ENCODE measurements at places on chromosomes 4 and X.

DNA sequence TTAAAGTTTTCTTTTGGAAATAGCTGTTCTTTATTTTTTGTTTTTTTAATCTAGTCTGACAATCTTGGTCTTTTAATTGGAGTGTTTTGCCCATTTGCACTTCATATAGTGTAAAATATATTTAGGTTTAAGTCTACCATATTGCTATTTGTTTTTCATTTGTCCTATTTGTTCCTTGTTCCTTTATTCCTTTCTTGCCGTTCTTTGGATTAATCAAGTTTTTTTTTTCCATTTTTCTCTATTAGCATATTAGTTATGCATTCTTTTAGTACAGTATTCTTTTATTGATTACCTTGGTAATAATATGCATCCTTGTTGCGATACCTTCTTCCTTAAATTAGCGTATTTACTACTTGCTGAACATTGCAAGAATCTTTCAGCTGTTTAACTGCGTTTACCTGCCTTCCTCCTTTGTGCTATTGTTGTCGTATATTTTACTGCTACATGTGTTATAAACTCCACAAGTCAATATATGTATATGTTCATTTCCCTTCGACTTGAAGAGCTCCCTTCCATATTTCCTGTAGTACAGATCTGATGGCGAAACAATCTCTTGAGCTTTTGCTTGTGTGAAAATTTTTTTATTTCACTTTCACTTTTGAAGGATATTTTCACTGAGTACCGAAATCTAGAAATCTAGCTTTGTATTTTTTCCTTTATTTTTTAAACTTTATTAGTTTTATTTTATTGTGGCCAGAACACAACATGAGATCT is 23.9 kb upstream of the RNF212 start:
- no peak for ATAC-seq

- no peak for ATAC-seq
Measured at GRCh38 chrX:116757491-116757890, 294.7 kb upstream of the CT83 start.

DNA sequence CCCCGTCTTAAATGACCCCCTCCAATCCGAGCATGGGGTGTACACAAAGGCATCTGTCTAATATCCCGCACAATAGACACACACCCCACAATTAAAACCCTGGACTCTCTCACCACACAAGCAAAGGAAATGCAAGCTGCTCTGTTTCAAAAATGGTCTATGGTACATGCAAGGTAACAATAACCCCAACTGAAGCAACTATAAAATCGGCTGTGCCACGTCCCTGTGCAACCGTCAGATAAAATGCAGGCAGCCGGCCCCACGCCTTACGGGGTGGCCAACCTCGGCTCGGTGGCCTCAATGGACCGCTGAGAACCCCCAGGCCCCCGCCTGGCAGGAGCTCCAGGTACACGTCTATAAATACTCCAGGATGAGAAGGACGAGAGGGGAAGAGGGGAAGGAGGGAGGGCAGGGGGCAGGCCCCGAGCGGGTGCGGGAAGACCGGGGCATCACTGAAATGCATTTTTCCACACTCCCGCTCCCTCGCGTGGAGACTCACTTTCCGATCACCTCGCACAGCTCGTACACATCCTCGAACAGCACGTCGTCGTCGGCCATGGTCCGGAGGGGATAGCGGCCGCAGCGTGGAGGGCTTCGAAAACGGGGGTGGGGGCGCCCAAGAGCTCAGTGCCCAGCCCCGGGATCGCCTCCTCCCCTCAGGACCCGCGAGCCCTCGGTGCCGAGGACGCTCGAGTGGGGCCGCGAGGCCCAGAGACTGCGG is 763 bp downstream of the CASK start:
- ATAC-seq, result peak; percentile 0

GRCh38 chr4:46946919-46947536 is 38.0 kb upstream of the COX7B2 start:
- ATAC-seq, result no peak

GRCh38 chrX:48514126-48514806 is 5.5 kb downstream of the PORCN start:
- no peak for ATAC-seq

DNA sequence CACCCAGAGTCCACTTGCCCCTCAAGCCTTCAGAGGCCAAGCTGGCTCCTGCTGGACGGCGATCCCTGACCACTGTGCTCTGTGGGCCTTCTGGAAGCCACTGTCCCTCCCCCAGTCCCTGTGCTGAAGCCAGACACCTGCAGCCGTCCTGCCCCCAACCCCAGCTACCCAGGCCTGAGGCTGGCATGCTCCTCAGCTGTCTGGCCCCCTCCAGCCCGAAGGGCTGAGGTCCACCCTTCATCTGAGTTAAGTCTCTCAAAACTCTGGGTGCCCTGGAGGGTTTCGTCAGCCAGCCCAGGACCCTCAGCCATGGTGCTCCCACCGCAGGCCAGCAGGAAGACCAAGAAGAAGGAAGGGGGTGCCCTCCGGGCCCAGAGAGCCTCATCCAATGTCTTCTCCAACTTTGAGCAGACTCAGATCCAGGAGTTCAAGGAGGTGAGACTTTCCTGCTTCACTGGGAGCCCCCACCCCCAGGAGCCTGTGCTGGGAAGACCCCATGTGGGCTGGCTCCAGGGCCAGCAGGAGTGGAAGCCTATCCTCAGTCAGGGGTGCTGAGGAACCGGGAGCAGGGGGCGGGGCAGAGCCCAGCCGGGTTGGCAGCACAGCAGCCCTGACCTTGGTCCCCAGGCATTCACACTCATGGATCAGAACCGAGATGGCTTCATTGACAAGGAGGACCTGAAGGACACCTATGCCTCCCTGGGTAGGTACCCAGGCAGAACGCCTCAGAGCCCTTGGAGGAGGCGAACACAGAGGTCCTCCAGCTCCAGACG is 4.2 kb downstream of the MYL5 start:
- ATAC-seq, result no peak

GRCh38 chr4:129110931-129111330 is 15.0 kb downstream of the C4orf33 start:
- no peak for ATAC-seq

DNA sequence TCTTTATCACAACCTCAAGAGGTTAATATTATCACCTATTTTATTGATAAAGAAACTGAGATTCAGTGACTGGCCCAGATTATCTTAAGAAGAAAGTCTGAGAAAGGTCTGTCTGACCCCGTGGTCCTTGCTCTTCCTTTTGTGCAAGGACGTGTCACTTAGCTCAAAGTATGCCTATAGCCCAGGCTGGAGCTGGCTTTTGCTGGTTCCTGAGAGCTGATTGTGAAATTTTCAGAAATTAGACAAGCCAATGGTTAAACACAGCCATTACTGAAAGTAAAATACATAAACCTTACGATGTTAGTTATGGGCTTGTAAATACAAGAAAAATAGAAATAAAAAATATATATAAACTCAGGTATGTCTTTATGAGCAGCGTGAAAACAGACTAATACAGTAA is 70.1 kb downstream of the CHRNA9 start:
- no peak for ATAC-seq

DNA sequence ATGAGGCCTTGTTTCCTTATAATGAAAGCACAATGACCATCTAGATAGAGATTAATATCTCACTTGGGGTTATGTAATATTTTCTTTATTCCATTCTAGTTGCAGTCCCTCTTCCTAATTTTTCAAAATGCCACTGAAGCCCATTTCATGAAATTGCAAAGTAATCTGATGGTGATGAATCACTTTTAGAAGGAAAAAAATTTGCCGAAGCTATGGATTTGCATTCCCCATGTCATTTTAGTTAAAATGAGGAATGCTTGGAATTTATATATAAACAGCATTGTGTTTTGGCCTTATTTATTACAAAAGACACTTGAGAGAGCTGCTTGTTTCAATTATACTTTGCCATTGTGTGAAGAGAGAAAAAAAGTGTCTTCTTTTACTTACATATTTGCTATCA is 241.7 kb upstream of the TEX13A start:
- ATAC-seq, result no peak

DNA sequence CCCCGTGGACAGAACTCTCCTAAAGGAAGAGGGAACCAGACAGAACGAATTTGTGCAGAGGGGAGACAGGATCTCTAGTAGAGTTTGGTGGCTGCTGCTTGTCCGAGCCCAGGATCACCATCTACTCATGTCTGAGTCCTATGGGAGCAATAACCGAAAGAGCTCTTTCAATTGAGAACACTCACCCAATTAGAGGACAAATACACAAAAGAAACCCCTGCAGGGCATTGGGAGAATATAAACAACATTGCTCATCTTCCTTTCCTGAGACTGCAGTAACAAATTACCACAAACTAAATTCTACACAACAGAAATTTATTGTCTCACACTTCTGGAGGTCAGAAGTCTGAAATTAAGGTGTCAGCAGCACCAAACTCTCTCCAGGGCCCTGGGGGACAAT is 65.6 kb downstream of the SPINK2 start:
- no peak for ATAC-seq

GRCh38 chr4:103008875-103009729 is 10.4 kb downstream of the SLC9B1 start:
- ATAC-seq, result peak; percentile 70

DNA sequence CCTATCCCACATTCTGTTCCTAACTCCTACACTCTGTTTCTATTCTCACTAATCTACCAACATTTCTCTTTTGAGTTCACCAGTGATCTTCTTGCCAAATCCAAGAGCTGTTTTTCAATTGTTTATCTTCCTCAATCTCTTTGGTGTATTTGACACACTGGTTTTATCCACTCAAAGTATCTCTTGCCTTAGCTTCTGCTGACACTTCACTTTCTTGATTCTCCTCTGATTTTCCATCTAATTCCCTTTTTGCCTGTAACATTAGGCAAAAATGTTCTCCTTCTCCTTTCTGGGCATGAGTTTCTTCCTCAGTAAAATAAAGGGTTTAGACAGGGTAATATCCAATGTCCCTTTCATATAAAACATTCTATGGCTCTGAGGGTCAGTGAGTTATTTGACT is 26.2 kb downstream of the GRIA3 start:
- no peak for ATAC-seq
